ENCODE measurements at places on chromosomes 13 and 19.

GRCh38 chr19:335486-336066 is 9.0 kb downstream of the MIER2 start:
- no peak for DNase-seq

DNA sequence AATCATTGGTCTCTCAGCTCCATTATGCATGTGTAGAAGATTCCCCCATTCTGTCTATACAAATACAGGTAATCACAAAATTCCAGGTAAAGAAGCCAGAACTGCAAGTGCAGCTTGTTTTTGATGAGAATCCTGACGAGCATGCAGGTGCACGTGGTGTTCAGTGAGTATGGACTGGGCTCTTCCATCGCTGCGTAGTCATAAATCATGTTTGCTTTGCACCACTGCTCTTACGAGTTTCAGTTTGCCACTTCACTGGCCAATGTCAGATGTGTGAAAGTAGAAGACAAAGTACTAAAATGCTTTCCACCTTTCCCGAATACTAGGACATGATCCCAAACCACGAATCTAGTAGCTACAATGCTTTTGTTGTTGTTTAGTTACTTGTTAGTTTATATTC is 390.7 kb downstream of the LIG4 start:
- DNase-seq: no peak

DNA sequence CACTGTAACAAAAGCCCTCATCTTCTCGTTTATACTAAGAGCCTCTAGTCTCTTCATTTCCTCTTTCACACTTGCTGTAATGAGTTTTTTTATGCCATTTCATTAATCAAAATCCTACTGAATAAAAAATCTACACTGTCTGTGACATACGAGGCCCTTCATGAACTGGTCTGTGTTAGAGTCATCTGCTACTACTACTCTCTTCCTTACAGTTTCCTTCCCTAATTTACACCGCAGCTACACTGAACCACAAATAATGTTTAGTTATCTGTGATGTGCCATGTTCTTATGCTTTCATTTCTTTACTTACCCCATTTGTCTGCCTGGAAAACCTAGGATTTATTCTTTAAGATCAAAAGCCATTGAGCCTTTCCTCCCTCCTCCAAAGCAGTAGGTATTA is 16.0 kb downstream of the UFM1 start:
- DNase-seq: no peak

- DNase-seq: no peak
These were observed 130.5 kb upstream of the RNF113B start for GRCh38 chr13:98307463-98308085.

- DNase-seq: no peak
These were observed 66.1 kb upstream of the FRY start for GRCh38 chr13:31965361-31966066.

GRCh38 chr13:31774186-31774750 is 34.9 kb downstream of the RXFP2 start:
- no peak for DNase-seq

DNA sequence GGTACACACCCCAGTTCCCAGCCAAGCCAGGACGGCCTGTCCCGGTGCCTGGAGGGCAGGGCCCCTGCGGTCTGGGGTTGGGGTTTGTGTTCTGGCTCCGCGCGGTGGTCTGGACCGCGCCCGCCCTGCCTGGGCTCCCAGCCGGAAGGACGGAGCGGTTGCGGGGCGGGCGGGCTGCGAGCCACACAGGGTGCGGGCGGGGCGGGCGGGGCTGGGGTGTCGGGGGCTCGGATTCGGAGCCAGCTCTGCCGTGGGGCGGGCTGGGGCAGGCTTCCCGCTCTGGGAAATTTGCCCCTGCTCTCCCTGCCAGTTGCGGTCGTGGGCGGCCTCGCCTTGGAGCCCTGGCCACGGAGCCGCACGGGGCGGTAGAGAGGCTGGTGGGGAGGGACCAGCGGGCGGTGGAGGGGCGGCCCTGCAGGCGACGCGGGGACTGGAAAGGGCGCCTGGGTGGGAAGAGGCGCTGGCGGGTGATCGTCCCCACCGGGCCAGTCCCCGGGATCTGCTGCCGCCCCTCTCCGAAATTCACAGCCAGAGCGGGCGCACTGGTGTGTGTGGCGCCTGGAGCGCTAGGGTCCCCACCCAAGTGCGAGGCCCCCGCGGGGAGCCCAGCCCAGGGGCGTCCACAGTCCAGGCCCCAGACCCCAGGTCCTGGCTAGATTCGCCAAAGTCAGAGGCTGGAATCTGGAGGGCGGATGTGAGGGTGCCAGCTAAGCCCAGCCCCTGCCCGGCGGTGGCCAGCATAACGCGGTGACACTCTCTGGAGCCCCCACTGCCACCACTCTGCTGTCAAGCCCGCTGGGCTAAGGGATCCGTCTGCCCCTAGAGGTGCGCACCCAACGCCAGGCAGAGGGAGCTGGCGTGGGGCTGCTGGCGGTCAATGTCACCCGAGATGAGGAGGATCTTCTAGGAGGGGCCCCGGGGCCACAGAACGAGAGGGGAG is 11.0 kb upstream of the ZNF492 start:
- no peak for DNase-seq

GRCh38 chr13:100552755-100553154 is 35.8 kb downstream of the GGACT start:
- no peak for DNase-seq

DNA sequence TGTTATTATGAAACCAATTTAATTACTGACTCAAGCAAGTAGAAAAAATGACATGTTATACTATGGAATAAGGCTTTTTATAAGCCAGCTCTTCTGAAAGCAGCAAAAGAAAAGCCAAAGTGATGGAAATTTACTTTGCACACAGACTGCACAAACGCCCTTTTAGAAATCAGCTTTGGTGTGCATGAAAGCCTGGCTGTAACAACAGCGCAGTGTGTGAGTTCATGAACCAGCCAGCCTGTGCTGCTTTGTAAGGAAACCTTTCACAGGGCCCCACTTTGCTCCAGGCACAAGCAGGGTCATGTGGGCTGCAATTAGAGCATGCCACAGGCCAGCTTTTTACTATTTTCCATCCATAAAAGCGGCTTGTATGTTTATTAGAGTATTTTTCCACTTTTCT is 13.6 kb upstream of the IFT88 start:
- DNase-seq: no peak

DNA sequence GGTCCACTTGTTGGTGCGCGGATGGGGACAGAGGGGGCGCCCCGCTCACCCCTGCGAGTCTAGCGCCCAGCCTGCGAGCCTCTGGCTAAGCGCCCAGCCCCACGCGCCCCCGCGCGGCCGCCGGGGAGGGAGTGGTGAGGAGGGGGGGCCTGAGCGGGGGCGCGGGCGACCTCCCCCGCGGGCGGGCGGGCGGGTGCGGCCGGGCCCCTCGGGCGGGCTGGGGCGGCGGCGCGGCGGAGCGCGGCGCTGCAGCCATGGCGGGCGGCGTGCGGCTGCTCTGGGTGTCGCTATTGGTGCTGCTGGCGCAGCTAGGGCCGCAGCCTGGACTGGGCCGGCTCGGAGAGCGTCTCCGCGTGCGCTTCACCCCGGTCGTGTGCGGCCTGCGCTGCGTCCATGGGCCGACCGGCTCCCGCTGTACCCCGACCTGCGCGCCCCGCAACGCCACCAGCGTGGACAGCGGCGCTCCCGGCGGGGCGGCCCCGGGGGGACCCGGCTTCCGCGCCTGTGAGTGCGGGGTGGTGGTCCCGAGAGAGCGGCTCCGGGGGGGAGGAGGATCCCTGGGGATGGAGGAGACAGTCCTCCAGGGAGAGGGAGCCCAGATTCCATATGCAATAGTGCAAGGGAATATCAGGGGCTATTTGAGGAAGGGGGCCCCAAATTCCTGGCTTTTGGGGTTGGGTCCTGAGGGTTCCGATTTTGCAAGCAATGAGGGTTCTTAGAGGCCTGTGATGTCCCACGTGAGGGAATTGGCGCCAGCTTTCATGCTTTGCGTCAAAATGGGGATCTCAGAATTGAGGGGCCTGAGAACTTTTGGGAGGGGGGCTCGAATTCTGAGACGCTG is at the start of gene LTBP4:
TSS of gene LTBP4 (plus strand) at position 236 of the 841 bp plus-strand sequence. CDS start at position 255, 19 bp downstream.
- DNase-seq: no peak

- DNase-seq: no peak
These were observed at the start of gene ZNF154 for GRCh38 chr19:57708641-57709361. Gene ZNF154 (minus strand): TSS chr19:57709204. CDS start chr19:57708971, 233 bp downstream.

GRCh38 chr19:18291590-18292461 is 10.4 kb upstream of the JUND start:
- DNase-seq: peak; percentile 60

DNA sequence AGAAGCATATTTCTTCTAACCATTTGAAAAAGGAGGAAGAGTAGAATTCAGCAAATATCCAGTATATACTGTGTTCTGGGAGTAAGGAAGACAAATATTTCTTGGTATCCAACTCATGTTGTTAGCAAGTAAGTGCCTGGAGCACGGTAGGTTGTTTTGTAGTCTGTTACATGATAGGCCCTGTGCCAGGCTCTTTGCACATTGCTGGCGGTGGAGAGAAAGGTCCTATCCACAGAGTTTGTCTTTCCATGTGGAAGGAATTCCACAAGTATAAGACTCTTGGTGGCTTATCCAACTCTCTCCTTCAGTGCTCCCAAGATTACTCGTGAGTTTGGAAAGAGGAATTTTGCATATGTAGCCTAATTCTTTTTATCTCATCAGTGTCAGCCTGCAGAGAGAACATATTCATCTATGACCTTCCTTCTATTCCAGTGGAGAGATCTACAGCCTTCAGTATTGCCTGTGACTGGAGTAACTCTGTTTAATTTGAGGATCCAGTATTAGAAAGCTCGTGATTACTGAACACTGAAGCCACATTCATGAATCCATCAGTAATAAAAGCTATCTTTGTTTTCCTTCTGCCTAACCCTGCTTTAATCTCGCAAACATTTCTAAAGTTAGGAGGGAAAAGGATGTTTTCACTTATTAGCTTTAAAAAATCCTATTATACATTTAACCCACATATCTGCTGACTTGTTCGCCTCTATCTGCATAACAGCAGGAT is 183.9 kb upstream of the CSNK1A1L start:
- no peak for DNase-seq

- DNase-seq: no peak
These were observed 16.3 kb downstream of the EPS8L1 start for GRCh38 chr19:55091955-55092354.

Measured in stimulated activated CD8-positive, alpha-beta memory T cell treated with anti-CD3 and anti-CD28 coated beads, Interleukin-4, amount 100 ng/mL, for 4 hours (primary cell).